Left ventricle myocardium superior (tissue), 1 donor: ENCODE measurements at places on chromosomes 16 and 17. TPM values are rescaled to one million over a fixed set of nuclear protein-coding genes. Genes with fewer than 3 reads are reported as not detected.

ACSM2A gene
- not detected for total RNA-seq

SBK1 gene
- 2.8 TPM for total RNA-seq

CDH16 gene
- not detected for total RNA-seq

KRTAP1-1 gene
- total RNA-seq = not detected

ALDH3A1 gene
- total RNA-seq = not detected

CSH1 gene
- total RNA-seq = not detected

ZNF469 gene
- 1.0 TPM for total RNA-seq

METTL16 gene
- total RNA-seq = 21.5 TPM

RBFOX1 gene
- 79.4 TPM for total RNA-seq

PLXDC1 gene
- 15.8 TPM for total RNA-seq

SPATA20 gene
- total RNA-seq = 68.7 TPM

PRAC1 gene
- total RNA-seq = not detected
